ENCODE measurements at places on chromosomes 3 and 15. TPM values are rescaled to one million over a fixed set of nuclear protein-coding genes. Genes with fewer than 3 reads are reported as not detected.

GRCh38 chr15:95684693-95685115 is 645.8 kb upstream of the NR2F2 start:
- DNase-seq: no peak

GRCh38 chr3:54859184-54859583 is 68.7 kb downstream of the LRTM1 start:
- DNase-seq: no peak

DNA sequence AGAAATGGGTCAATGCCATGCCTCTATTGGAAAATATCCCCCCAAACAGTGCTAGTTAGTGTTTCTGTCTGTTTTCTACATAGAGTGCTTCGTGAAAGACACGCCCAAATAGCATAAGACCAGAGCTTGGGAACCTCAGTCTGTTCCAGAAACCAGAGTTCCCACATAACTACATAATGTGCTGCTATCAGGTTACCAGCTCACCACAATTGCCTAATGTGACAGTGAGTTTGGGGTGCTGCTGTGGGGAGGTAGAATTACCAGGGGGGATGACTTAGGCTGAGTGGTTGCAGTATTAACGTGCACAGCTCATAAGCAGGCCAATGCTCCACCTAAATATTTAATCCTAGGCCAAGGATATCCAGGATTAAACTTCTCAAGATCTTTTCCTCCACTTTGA is 39.2 kb downstream of the DUT start:
- DNase-seq: no peak

DNA sequence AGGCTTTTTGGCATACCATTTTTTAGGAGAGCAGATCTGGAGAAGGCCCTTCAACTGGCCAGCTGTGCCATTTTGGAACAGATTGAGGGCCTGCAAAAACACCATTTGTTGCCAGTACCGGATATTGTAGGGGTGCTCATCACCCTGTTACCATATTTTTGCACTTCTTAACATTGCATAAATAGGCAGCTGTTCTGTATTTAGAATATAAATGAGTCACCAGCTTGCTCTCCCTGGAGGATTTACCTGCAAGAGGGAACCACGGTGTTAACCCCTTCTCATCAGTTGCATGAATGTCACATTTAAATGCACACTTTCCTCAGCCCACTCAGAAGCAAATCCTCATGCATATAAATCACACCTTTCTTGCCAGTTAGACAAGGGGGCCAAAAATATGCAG is 435.6 kb downstream of the ROBO2 start:
- DNase-seq: no peak

DNA sequence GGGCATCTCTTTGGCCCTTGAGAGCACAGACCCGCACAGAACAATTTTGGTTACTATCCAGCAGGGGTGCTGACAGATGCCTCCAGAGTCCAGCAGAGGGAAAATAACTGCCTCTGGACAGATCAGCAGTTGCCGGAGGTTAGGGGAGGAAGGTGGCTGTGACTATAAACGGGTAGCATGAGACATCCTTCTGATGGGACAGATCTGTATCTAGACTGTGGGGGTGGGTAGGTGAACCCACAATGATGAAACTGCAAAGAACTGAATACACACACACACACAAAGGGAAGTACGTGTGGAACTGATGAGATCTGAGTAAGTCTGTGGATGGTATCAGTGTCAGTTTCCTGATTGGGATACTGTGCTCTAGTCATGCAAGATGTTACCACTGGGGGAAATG is 21.2 kb downstream of the ADAMTS7 start:
- no peak for DNase-seq

DNA sequence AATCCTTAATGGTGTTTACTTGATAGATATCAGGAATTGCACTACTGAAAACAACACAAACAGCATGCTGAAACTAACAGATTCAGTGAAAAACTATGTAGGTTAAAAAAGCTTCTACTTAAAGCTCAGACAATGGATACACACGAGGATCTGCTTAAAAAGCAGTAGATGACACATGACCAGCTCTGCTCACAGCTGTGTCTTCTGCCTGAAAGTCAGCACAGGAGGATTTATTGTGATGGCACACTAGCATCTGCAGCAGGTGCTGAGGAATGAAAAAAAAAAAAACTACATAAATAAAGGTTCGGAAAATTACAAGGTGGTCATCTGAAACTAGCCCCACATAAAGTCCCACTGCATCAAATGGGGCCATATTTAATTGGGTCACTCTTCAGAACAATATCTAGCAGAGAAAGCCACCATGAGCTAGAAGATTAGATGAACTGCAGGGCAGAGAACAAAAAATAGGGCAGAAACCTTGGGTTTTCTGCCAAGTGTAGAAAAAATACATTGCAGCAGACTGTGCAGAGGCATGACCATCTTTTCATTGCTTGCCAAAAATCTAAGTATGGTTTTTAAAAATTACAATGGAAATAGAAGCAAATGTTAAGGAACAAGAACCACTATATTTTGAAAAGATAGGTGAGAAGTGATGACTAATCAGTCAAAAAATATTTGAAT is 13.2 kb upstream of the GOLM2 start:
- DNase-seq: no peak

DNA sequence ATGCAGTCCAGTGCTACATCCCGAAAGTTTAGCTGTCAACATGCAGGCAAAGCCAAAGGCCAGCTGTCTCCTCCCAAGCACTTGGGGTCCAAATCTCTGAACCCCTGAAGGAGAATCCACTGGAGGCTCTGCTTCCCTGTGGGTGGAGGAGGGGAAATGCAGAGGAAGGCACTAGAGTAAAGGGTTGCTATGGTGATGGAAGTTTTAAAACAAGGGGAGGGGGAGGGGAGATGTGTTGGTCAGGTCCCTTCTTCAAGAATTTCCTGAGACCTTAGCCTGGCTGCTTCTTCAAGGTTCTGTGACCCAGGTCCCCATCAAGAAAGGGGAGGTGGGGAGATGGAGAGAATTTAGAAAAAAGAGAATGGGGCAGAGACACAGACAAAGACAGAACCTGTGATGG is 2.3 kb downstream of the CAMKV start:
- DNase-seq: no peak

DNA sequence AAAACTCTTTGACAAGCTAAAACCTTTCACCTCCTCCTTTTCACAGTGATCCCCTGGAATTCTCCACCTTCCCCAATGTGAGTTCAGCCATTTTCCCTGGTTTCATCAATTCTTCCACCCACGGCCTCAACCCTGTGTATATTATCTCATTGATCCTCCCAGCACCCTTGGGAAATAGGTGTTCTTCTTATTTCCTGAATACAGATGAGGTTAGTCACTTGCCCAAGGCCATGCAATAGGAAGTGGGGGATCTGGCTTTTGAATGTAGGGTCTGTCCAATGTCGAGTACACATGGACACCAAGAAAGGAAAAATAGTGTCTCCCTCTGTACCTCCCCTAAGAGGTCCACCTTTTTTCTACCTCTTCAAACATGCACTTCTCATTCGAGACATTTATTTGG is 262.8 kb upstream of the ST8SIA2 start:
- DNase-seq: no peak

- no peak for DNase-seq
Measured at GRCh38 chr15:53837263-53837662, 77.8 kb upstream of the WDR72 start.

GRCh38 chr3:66469220-66469640 is 31.6 kb downstream of the LRIG1 start:
- no peak for DNase-seq

DNA sequence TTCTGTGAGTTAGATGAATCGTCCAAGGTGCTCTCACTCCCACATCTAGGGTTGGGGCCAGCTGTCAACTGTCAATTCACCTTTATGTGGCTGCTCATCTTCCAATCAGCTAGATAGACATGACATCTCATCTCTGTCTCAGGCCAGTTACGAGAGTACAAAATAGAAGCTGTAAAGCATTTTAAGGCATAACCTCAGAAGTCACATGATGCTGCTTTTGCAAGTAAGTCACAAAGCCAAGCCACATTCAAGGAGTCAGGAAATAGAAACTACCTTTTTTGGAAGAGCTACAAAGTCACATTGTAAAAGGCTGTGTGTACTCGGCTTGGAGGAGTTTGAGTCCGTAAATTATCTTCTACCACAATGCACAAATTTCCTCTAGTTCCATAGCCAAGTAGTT is 5.1 kb upstream of the CCR1 start:
- DNase-seq: no peak

DNA sequence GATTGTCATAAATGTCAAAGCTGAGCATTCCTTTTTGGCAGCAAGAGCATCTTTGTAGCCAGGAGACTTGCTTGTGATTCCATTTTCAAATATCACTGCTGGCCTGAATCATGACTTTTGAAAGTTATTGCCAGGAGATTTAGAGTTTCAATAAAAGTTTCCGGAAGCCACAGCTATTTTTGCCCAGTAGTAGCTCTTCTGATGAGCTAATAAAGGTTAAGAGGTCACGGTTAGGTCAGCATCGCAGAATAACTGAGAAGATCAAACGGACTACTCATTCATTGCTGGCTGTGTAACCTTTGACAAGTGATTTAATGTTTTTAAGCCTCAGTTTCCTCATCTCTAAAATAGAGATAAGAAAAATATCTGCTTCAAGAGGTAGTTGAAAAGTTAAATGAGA is 105.1 kb upstream of the ETV5 start:
- no peak for DNase-seq

GRCh38 chr3:61450866-61451265 is 110.5 kb upstream of the PTPRG start:
- no peak for DNase-seq

- DNase-seq: no peak
Measured at GRCh38 chr3:40333416-40333815, 23.9 kb downstream of the EIF1B start.

- DNase-seq: no peak
Measured at GRCh38 chr15:96274698-96275097, 55.8 kb upstream of the NR2F2 start.

DNA sequence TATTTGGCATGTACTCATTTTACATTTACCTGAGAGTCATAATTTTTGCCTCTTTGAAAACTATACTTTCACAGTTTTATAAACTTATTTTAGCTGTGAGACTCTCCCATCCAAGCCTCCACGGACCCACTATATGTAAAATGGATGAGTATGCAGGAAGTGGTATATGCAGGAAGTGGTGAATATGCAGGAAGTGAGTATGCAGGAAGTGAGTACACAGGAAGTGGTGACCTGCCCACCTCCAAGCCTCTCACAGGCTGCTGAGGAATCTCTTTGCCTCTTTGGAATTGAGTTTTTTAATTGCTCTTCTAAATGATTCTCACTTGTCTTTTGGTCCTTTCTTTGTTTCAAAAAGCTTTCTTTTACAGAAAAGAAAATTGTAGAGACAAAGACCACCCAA is 85.2 kb downstream of the KBTBD8 start:
- DNase-seq: no peak

DNA sequence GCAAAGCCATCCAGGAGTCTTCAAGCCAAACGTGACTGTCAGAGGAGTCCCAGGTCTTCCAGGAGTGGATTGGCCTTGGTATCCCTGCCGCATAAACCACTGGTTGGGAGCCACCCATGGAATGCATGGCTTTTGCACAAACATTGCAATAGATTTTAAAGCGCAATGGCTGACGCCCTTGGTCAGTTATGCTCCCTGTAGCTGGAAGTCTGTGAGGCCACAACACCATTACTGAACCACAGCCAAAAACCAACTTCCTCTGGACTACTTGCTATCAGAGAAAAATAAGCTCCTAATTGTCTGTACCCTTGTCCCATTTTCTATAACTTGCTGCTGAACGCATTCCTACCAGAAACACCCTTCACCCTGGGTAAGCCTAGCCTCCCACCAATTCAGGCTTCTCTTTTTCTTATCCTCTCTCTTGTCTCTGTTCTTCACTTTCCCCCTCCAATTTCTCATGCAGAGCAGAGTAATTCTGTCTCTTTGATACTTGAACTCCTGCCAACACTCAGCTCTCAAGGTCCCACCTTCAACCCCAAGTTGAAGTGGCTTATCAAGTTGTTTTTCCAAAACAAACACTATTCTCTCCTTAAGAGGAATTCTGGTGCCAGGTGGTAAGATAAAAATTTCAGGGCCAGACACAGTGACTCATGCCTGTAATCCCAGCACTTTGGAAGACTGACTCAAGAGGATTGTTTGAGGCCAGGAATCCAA is 176.4 kb upstream of the UBE2E1 start:
- DNase-seq: no peak

DNA sequence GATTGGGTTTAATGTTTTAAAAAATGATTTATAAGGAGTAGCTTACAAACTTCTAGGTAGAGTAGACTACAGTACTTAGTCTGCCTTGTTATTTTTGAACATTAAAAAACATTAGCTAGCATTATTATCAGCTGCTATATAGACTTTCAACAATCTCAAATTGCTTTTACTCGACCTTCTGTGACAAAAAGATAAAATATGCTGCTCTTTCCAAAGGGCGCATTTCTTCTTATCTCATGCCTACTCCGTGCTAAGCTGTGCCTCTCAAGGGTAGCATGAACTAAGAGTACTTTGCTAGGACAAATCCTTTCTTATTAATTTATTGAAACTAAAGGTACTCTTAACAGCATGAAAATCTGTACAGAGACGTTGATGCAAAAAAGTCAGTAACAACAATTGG is 71.3 kb downstream of the SPRED1 start:
- DNase-seq: no peak

DNA sequence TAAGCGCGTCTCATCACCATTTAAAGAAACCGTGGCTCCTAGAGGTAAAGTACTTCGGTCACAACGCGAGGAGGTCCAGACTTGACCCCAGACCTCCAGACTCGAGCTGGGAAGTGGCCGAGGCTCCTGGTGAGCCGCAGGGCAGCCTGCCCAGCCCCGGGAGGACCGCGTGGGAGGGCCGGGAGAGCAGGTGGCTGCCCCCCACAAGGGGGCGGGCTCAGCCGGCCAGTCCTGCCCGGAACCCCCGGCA is at the start of gene SLC27A2:
TSS of gene SLC27A2 (plus strand) at position 228 of the 250 bp plus-strand sequence. CDS start 232 bp downstream, outside the sequence.
- no peak for DNase-seq

GRCh38 chr3:155031186-155031585 is 48.9 kb upstream of the MME start:
- no peak for DNase-seq

Gene RASGRF1
- total RNA-seq: 4.5 TPM

Gene SLC9C1
- 0.41 TPM for total RNA-seq

Gene ZKSCAN7
- total RNA-seq: 30.2 TPM

Gene IQCF5
- total RNA-seq: not detected

Gene TPRG1
- 1.2 TPM for total RNA-seq

Gene DNASE1L3
- total RNA-seq: 0.41 TPM

Gene CAMP
- total RNA-seq: not detected

Gene ATP2B2
- total RNA-seq: 62.8 TPM

Gene PLA2G4D
- total RNA-seq: under 0.01 TPM

Gene TMIE
- 1.2 TPM for total RNA-seq

Gene SEC11A
- total RNA-seq: 79.5 TPM

Gene SSUH2
- total RNA-seq: 0.41 TPM

Gene CTXN2
- total RNA-seq: 0.82 TPM
